ENCODE measurements at places on chromosomes 2 and 18. TPM values are rescaled to one million over a fixed set of nuclear protein-coding genes. Genes with fewer than 3 reads are reported as not detected.

- DNase-seq, result no peak
These were observed 102.0 kb upstream of the LRATD1 start for GRCh38 chr2:14530506-14530905.

- DNase-seq, result no peak
These were observed 4.3 kb upstream of the GPR45 start for GRCh38 chr2:105237045-105237765.

DNA sequence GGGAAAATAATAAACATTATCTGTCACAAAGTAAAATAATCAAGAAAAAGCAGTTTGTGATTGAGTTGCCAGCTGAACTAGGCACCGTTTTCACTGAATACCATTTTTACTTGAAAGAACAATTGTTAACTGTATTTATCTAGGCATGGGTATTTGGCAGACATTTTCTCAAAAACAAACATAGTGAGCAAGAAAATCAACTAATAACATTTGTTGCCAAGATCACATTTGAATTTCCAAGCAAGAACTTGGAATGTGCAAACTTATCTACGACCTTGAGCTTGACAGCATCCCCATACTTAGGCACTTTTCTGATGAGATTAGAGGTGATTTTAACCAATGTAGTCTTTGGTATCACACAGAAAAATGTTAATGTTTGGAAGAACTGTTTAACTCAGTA lies 16.7 kb downstream of the SS18 start:
- no peak for DNase-seq

LYG1 gene
- total RNA-seq, result 3.6 TPM

ASIC4 gene
- total RNA-seq, result not detected

CCNT2 gene
- total RNA-seq, result 58.0 TPM

CFAP65 gene
- 3.6 TPM for total RNA-seq

PDE11A gene
- 2.1 TPM for total RNA-seq

NEB gene
- 5.1 TPM for total RNA-seq

PER2 gene
- 33.1 TPM for total RNA-seq

REG3G gene
- total RNA-seq, result not detected
